NCI-H446 (cell line): ENCODE measurements at places on chromosomes 16 and 17.

DNA sequence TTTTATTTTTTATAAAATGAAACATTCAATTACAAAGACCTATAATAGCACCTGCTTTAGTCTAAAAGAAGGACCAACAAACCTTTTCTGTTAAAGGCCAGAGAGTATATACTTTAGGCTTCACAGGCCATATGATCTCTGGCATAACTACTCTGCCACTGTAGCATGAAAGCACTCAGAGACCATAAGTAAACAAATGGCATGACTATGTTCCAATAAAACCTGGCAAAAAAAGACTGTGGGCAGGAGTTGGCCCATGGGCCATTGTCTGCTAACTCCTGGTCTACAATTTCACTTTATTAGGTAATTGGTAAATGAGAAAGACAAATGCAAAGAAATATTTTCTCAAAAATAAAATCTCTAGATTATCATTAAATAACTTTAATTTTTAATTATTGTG is 14.9 kb downstream of the CEP112 start:
- no peak for DNase-seq

DNA sequence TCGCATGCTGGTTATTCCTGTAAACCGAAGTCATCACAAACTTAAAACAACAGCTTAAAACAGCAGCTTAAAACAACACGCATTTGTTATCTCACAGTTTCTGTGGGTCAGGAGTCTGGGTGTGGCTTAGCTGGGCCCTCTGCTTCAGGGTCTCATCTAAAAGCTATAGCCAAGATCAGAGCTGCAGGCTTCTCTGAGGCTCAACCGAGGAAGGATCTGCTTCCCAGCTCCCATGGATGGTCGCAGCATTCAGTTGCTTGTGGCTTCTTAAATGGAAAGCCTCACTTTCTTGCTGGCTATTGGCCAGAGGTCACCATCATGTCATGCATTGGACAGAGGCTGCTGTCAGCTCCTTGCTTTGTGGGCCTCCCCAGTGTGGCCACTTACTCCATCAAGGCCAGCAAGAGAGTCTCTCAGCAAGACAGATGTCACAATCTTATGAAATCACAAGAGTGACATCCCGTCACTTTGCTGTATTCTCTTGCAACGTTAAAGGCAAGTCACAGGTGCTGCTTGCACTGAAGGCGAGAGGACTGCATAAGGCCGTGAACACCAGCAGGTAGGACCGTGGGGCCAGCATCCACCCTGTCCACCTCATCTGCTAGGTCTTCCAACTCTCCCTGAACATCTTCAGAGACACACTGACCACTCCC is 117.9 kb upstream of the TNRC6C start:
- no peak for DNase-seq

DNA sequence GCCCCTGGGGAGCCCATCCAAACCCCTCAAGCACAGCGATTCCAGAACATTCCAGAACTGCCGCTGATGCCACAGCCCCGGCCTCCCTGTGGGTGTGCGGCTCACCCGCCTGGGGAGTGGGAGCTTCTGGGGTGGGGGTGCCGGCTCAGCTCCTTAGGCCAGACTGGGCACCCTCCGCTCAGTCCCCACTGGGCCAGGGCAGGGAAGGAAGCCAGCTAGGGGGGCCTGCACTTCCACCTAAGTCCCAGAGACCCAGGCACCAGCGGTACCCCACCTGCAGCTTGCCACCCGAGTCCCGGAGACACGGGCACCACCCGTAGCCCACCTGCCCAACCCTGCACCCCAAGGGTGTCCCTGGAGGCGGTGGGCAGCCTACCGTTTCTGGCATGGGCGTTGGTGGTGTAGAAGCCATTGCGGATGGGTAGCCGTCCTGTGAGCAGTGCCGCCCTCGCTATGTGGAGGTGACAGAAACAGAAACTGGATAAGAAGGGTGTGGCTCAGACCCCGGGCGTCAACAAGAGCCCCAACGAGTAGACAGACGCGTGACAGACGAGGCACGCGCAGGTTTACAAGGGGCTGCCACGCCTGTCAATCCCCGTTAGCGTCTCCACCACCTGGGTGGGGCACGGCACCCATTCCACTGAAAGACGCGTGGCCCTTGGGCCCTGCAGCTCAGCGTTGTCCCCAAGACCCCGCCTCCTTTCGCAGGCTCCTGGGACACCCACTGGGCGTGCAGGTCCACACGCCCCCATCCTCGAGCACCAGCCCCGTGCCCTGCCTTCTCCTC is 15.0 kb downstream of the GALNS start:
- DNase-seq = no peak

DNA sequence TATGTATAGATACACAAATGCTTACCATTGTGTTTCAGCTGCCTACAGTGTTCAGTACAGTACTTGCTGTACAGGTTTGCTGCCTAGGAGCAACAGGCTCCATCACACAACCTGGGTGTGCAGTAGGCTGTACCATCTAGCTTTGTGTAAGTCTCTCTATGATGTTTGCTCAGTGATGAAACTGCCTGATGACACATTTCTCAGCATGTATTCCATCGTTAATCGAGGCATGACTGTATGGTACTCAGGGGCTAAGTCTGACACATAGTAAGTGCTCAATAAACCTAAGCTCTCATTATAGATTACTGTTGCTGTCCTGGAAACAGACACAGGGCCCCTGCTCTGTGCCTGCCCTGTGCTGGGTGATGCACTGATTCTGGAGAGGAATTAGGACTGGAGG is 18.1 kb downstream of the KCNJ12 start:
- no peak for DNase-seq

- no peak for DNase-seq
Measured at GRCh38 chr17:8706431-8706830, 38.2 kb downstream of the CCDC42 start.

GRCh38 chr16:11372829-11373306 is 27.6 kb downstream of the RMI2 start:
- no peak for DNase-seq

DNA sequence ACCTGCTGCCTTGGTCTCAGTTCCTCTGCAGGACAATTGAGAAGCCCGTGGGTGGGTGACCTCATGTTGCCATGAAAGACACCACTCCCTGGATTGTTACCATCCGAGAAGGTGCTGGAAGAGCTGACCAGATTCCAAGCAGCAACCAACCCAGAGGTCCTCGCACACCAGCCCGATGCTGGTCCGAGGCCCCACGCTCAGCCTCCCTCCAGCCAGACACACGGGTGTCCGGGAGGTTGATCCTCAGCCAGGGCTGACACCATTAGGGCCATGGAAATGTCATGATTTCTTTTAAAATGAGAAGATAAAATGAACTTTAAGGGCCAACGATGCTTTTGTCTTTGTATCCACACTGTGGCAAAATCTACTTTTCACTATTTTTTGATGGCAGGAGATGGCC is 242.3 kb downstream of the RBFOX3 start:
- DNase-seq = no peak

DNA sequence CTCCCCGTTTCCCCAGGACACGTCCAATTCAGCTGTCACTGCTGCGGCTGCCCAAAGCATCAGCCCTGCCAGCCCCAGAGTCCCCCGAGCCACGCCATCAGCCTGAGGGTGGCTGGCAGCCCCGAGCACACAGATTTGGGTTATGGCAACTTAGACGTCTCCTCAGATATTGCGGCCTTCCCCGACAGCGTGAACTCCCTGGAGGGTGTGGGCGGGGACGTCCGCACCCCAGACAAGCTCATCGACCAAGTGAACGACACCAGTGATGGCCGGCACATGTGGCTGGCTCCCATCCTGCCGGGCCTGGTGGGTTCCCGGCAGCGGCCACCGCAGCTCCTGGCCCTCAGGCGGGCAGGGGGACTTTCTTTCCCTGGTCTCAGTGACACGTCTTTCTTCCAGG is 224.8 kb downstream of the KATNIP start:
- DNase-seq = no peak

- peak; percentile 77 for DNase-seq
Measured at GRCh38 chr17:2801841-2802240, 5.6 kb downstream of the RAP1GAP2 start.

DNA sequence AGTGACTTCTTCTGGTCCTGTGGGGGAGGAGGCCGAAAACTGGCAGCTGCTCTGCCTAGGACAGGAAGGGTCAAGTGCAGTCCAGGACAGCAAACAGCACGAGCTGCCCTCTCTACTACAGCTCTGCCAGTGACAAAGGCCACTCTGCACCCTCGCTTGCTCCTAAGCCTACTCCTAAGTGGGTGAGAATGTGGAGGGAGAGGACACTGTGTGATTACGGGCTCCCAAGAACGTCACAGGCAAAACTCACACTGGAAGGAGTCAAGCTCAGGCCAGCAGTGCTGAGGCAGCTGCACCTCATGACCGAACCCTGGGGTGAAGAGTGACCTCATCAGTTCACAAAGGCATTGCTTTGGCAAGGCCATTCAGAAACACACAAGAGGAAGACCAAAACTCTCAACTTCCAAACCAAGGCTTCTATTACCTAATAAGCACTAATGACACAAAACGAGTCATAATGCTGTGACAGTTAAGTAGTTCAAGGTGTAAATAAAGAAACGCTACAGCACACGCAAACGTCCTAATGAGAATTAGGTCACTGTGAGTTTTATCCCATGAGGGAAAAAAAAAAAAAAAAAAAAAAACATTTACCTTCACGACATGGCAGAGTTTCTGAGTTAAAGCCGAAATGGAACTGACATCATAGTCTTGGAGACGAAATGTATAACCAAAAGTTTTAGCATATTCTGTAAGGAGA is 35.1 kb downstream of the MARF1 start:
- DNase-seq = no peak

DNA sequence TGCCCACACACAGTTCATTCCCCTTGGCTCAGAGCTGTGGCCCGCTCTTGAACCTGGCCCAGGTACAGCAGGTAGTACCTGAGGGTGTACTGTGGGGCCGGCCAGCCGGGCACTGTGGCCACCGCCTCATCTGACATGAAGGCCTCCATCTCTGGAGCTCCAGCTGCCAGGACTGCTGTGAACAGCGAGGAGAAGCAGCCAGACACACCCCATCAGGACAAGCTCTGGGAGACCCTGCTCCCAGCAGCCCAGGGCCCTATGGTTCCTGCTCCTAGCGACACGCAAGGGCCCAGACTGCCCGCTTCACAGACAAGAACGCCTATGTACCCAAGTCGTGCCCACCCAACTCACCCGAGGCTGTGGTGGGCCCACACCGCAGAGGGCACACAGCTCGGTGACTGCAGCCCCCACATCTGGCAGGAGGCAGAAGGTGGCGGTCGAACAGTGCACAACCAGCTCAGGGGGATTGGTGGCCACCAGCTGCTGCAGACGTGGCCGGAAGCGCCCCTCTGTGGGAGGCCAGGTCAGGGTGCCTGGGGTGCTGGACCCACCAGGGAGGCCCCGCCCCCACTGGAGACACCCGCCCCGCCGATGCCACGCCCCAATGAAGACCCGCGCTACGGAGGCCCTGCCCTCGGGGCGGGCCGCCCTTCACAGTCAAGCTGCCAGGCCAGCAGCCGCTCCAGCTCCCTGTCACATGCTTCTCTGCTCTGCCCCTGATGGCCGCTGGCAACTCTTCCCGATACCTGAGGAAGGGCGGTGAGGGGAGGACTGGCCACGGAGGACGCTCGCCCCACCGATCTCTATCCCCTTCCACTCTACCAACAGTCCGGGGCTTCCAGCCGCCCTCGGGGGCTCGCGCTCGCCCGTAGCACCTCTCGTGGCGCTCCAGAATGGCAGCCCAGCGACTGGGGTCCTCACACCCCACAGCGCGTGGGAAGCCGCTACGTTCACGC is 1.1 kb upstream of the STUB1 start:
- DNase-seq = peak; percentile 87

DNA sequence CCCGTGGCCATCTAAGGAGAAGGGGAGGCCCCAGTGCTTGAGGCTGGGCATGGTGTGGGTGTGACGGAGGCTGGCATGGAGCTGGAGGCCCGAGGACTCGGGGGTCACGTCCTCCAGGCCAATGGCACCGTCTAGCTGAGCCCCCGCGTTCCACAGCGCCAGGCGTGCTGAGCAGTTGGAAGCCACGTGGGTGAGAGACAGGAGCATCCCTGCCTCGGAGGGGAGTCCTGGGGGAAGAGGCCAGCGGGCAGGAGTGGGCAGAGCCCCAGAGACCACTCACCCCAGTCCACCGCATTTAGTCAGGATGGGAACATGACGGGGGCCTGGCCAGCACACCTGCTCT is 78.8 kb downstream of the RMI2 start:
- DNase-seq = no peak
